ENCODE measurements at places on chromosomes 16 and 17.
A peak's percentile ranks its signal among the peaks of the same experiment; 100 is the strongest.

GRCh38 chr17:39639566-39640458 lies 2.9 kb downstream of the STARD3 start:
- no peak for DNase-seq

DNA sequence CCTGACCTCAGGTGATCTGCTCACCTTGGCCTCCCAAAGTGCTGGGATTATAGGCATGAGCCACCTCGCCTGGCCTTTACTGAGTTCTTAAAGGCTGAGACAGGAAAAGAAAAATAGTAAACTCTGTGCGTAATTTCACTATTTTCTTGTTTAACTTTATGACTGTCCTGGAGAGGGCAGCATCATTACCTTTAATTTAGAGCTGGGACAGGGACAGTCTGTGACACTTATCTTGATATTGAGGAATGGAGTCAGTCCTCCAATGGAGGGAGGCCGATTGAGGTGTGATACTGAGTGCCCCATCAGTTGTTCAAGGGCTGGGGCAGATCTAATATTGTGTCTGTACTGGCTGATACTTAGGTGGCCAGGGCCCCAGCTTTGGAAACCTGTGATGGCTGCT lies 21.5 kb upstream of the SPN start:
- no peak for DNase-seq

GRCh38 chr16:80150978-80151721 lies 389.6 kb upstream of the DYNLRB2 start:
- DNase-seq = no peak

DNA sequence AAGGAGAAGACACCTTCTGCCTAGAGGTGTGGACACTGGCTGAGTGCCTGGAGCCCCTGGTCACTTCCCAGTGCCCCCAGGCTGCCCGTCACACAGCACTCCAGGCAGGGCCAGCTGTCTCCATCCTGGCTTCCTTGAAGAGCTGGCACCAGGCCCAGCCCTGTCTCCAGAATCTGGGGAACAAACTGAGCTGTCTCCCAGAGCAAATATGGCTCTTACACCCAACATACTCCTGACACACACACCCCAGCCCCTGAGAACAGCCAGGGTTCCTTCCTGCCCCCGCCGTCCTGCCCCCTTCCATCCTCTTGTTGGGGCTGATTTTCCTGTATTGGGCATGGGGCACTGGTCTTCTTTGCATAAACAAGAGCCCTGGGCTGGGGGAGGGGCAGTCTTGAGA lies 9.1 kb downstream of the NHERF1 start:
- DNase-seq = no peak

GRCh38 chr17:16873174-16874035 lies 98.5 kb downstream of the TNFRSF13B start:
- peak; percentile 34 for DNase-seq

GRCh38 chr17:64120159-64120810 lies 9.7 kb downstream of the ERN1 start:
- no peak for DNase-seq

GRCh38 chr16:49839017-49839825 lies 16.7 kb downstream of the ZNF423 start:
- no peak for DNase-seq

Measured in D721Med (cell line).